Activated CD4-positive, CD25-positive, alpha-beta regulatory T cell treated with anti-CD3 and anti-CD28 coated beads, Interleukin-2, amount 50 U/mL, for 16 hours (primary cell): ENCODE measurements at places on chromosomes 4 and X.
A peak's percentile ranks its signal among the peaks of the same experiment; 100 is the strongest.

GRCh38 chr4:75672461-75673026 is 667 bp downstream of the G3BP2 start:
- peak; percentile 62 for DNase-seq

DNA sequence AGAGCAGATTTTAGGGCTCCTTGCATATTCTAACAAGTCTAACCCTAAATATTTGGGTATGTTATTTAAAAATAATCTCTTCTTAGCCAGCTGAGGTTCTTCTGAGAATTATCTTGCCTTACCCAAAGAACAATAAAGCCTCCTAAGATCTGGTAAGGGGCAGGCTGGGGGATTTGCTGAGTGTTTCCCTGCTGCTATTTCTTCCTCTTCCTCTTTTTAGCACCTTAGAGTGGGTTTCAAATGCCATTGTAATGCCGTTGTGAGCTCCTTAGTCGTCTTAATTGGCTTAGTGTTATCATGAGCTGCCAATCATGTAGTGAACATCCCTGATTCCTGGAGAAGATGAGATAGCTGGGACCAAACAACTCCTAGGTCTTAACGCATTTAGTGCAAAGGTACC is 15.4 kb downstream of the STOX2 start:
- no peak for DNase-seq

DNA sequence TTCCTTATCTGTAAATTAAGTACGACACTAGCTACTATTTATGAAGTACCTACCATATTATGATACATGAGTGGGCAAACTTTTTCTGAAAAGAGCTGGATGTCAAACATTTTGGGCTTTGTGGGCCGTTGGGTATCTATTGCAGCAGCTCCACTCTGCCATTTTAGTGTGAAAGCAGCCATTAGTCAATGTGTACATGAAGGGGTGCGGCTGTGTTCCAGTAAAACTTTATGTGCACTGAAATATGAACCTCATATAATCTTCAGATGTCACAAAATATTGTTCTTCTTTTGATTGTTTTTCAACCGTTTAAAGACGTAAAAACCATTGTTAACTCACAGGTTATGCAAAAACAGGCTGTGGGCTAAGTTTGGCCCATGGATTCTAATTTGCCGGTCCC is 14.1 kb downstream of the PRPS2 start:
- DNase-seq: no peak

GRCh38 chr4:6475492-6476020 is 3.1 kb upstream of the PPP2R2C start:
- no peak for DNase-seq

- no peak for DNase-seq
These were observed 1449.2 kb downstream of the C4orf33 start for GRCh38 chr4:130545171-130545570.

- DNase-seq: no peak
These were observed 6.6 kb downstream of the SMS start for GRCh38 chrX:21946925-21947641.

GRCh38 chr4:2742081-2742822 is 13.9 kb downstream of the TNIP2 start:
- no peak for DNase-seq

- no peak for DNase-seq
These were observed 22.1 kb downstream of the ANXA5 start for GRCh38 chr4:121674696-121675095.

DNA sequence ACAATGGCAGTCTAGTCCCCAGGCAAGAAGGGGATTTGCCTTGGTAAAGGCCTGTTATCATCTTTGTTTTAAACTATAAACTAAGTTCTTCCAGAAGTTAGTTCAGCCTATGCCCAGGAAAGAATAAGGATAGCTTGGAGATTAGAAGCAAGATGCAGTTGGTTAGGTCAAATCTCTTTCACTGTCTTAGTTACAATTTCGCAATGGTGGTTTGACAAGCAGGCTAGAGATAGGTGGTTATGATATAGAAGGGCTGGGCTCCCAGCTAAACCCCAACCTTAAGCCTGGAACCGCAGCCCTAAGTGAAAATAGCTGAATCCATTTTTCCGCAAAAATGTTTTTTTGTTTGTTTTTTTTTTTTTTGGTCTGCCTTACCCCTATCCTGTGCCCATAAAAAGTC is 41.8 kb upstream of the NEIL3 start:
- DNase-seq: no peak

- no peak for DNase-seq
These were observed 2.9 kb upstream of the LEF1 start for GRCh38 chr4:108171339-108172230.

DNA sequence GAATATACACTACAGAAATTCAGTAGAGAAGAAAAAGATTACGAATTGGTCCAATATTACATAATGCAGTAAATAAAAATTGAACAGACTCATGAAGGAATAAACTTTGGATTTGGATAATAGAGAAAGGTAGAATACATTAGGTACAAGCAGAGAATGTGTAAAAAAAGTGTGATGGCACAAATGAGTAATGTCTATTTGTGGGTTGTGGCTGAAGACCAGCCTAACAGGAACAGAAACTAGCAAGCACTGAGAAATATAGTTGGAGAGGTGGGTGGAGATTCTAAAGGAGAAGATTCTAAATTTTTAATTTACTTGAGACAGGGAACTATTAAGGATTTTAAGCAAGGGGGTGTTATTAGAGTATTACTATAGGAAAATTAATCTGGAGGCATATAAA is 15.2 kb upstream of the CLOCK start:
- DNase-seq: no peak

DNA sequence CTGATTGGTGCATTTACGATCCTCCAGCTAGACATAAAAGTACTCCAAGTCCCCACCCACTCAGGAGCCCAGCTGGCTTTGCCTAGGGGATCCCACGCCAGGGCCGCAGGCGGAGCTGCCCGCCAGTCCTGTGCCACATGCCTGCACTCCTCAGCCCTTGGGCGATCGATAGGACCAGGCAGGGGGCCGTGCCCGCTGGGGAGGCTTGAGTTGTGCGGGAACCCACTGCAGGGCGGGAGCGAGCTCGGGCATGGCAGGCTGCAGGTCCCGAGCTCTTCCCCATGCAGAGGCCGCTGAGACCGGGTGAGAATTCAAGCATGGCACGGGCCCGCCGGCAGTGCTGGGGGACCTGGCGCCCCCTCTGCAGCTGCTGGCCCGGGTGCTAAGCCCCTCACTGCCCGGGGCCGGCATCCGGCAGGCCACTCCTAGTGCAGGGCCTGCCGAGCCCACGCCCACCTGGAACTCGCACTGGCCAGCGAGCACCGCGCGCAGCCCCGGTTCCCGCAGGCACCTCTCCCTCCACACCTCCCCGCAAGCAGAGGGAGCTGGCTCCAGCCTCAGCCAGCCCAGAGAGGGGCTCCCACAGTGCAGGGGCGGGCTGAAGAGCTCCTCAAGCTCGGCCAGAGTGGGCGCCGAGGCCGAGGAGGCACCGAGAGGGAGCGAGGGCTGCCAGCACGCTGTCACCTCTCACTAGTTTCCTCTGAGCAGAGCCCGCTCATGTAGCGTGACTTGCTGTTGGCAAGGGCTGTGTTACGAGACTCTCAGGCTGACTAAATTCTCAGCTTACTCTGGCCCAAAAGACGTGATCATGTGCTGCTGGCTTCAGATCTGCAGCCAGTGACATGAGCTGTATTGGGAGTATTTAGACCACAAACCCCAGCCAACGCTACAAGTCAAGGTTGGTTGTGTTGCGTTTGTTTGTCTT is 87.5 kb downstream of the TRAPPC11 start:
- no peak for DNase-seq

DNA sequence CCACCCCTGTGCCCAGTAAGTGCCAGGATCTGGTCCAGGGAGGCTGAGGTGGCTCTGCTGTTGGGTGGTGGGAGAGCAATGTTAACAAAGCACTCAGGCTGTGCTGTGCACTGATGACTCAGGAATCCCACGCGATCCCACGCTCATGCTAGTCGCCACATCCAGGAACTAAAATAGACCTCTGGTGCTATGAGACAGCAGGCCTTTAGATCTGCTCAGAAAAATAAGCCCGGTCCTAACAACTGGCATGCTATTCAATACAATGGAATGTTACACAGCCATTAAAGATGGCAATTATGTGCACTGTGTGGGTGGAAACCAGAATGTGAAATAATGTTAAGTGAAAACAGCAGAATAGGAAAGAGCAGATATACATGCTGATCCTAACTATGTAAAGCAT is 26.0 kb downstream of the ARL13A start:
- no peak for DNase-seq

- DNase-seq: no peak
These were observed 31.8 kb upstream of the MAGEB2 start for GRCh38 chrX:30183554-30183953.

- DNase-seq: no peak
These were observed 38.6 kb downstream of the PRSS12 start for GRCh38 chr4:118314221-118314620.

- DNase-seq: no peak
These were observed 23.4 kb downstream of the FBXW7 start for GRCh38 chr4:152512483-152512882.

DNA sequence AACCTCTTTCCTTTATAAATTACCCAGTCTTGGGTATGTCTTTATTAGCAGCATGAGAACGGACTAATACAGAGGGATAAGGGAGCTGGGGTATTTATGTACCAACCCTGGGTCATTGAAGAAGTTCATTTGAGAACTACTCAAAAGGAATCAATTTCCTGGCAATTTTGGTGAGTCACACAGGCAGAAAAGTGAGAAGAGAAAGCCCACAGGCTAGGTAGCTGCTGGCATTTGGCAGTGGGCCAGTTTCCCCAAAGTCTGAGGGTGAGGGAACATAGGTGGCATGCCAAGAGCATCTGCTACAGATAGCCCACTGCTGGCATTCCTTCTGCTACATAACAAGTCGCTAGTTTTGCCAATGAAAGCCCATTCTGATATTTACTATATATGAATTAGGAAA is 411.2 kb downstream of the MID1IP1 start:
- no peak for DNase-seq

- DNase-seq: no peak
These were observed 28.0 kb downstream of the DMD start for GRCh38 chrX:33183361-33183760.

GRCh38 chrX:55484948-55485347 is 4.7 kb downstream of the USP51 start:
- no peak for DNase-seq

DNA sequence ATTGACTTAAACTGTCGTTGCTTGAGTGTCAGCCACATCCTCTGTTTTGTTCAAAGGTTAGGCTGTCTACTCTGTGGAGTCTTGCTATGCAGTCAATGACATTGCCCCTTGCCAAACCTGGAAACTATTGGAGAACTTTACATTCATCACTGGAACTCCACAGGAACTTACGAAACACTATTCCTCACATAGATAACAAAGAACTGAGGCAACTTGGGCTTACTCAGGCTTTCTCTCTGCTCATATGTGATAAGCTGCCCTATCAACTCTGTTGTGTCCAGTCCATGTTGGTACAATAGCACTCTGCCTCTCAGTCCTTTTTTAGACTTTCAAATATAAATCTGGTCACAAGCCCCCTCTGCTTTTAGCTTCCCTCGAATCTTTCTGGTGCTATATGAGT is 9.4 kb downstream of the NPY5R start:
- DNase-seq: no peak

- DNase-seq: no peak
These were observed 118.4 kb downstream of the APBB2 start for GRCh38 chr4:41095973-41096372.

DNA sequence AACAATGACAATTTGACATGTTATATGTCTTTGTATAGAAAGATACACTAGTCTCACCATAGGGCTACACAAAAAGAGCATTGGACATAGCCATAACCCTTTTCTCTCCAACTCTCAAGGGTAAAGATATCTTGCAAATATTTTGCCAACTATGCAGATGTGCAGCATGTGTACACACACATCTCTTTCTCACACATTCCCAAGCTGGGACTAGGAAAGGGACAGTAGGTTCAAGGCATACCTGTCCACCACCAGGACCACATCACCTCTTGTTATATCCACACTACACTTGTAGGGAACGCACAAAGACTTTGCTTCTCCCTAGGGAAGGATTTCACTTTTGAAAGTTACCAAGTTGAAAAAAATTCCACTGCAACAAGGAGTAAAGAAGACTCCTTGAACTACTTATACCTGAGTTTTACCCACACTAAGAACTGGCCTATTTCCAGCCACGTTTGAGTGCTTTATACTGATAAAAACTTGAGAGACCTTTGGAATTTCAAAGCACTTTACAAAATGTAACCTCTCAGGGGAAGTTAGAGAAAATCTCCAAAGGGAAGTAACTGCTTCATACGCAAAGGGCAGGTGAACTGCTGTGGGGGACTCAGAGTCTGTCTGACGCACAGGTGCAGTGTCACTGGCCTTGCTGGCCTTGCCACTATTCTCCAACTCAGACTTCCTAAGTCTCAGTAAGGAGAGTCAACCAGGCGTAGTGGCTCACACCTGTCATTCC is 36.9 kb downstream of the NR3C2 start:
- no peak for DNase-seq

GRCh38 chrX:40971736-40972135 is 113.5 kb upstream of the USP9X start:
- DNase-seq: no peak

GRCh38 chr4:179880756-179881155 is 2362.4 kb upstream of the TENM3 start:
- DNase-seq: no peak

GRCh38 chr4:80295826-80296225 is 29.4 kb downstream of the FGF5 start:
- no peak for DNase-seq

GRCh38 chr4:80058740-80059139 is 14.3 kb downstream of the ANTXR2 start:
- no peak for DNase-seq

GRCh38 chr4:104749062-104749461 is 254.4 kb upstream of the CXXC4 start:
- DNase-seq: no peak

- no peak for DNase-seq
These were observed 27.5 kb downstream of the SULT1E1 start for GRCh38 chr4:69832326-69833030.

DNA sequence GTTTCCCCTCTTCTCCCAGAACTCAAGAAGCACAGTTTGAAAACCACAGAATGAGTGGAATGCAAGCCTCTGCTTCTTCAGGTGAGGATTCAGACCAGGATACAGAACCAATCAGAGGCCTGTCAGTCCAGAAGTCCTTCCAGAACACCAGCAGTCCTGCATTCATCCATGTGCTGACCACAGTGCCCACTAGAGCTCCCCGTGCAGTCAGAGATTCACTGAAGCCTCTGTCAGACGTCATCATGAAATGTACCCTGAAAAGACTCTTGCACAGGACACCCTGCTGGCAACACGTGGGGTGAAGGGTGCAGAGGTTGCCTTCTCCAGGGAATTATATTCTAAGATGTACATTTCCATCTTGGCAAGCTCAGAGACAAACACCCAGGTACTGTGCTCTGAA is 75.9 kb upstream of the LSM6 start:
- no peak for DNase-seq

DNA sequence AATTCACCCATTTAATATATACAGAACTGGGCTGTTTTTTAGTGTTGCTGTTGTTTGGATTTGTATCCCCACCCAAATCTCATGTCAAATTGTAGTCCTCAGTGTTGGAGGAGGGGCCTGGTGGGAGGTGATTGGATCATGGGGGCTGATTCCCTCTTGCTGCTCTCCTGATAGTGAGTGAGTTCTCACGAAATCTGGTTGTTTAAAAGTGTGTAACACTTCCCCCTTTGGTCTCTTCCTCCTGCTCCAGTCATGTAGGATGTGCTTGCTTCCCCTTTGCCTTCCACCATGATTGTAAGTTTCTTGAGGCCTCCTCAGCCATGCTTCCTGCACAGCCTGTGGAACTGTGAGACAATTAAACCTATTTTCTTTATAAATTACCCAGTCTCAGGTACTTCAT is 141.6 kb upstream of the AADAT start:
- no peak for DNase-seq
